Mesenteric fat pad (tissue), 1 donor: ENCODE measurements at places on chromosomes 4 and X. TPM values are rescaled to one million over a fixed set of nuclear protein-coding genes. Genes with fewer than 3 reads are reported as not detected.
A peak's percentile ranks its signal among the peaks of the same experiment; 100 is the strongest.

GRCh38 chrX:149652232-149652981 is 20.8 kb upstream of the TMEM185A start:
- peak; percentile 83 for DNase-seq

GRCh38 chrX:9204560-9204959 is 170.6 kb upstream of the FAM9B start:
- DNase-seq = no peak

DNA sequence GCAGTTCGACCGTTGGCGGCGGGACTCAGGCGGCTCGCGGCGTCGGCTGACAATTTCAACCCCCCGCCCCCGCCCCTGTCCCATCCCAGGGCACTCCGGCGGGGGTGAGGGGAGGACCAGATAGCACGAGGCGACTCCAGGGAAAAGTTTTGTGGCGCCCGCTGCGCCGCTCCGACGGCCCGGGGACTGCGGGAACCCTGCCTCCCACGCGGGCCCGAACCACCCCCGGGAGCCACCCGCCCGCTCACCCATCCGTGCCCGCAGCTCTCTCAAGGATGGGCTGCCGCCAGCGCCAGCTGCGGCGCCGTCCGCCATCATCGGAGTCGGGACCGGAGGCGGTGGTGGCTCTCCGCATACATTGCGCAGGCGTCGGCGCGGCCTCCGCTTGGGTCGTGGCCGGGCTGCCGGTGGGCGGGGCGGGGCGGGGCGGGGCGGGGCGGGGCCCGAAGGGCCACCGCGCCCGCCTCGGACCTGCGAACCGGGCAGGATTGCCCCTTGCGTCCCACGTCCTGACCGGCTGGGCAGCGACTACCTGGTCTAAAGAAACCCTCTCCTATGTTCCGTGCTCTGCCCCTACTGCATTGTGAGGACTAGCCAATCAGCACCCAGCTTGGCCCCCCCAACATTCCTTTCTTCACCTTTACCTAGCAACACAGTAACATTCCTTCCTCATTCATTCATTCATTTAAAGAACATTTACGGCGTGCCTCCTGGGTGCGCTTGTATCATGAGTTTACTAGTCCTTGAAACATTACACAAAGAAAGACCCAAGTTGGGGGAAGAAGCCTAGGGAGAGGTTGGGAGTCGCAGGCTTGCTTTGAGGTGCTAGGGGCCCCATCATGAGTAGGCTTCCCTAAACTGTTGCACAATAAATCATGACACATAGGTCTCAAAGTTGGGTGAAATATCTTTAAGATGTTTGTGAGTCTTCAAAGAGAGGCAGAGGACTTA is at the start of gene MAP7D3:
MAP7D3 (minus strand) TSS at position 360 of the 951 bp plus-strand sequence; CDS start at position 318, 42 bp downstream.
- DNase-seq = no peak

- no peak for DNase-seq
These were observed 32.6 kb upstream of the MSMO1 start for GRCh38 chr4:165294907-165295306.

DNA sequence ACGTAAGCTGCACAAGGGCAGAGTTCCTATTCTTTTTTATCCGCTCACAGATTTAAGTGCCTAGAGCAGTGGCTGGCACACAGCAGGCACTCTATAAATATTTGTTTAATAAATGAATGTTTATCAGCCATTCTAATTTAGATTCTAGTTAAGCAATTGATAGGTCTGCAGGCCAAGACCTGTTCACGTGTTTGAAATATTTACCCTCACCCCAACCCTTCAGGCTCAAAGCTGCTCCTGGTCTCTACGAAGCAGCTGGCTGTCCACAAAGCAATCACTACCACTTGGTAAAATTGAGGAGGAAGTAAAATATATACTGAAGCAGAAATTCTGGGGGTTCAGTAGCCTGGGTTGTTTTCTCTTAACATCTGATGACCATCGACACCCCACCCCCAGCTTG is 158.1 kb downstream of the MGST2 start:
- DNase-seq = no peak

DNA sequence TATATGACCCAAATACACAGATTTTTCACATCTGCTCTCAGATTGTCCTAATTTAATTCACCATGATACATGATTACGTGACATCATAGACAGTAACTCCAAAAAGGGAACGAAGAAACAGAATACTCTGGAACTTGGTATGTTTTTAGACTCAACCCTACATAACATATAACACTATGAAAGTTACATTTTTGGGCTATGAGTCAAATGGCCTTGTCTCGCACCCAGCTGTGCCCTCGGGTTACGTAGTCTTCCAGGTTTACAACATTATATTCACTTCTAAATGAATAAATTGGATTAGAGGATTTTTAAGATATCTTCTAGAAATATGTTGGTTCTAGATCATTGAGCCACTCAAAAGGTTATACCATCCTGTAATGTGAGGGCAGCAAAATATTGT is 2089.6 kb upstream of the TENM3 start:
- DNase-seq = no peak

GRCh38 chr4:165720411-165721082 is 152.5 kb upstream of the TLL1 start:
- DNase-seq = no peak

DNA sequence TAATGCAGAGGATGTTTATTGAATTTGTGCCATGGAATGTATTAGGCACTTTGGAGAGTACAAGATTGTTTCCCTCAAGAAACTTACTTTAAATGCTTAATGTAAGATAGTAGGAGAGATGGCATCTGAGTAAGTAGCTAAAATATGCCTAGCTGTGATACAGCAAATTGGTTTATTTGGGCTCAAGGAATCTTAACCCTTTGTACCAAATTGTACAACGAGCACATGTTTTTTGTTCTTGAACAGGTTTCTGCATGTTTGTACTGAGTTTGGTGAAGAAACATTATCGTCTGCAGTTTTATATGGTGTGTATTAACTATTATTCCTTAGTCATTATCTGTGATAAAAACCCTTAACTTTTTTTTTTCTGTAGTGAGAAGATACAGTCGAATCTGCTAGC is 48.6 kb downstream of the CDS1 start:
- DNase-seq = no peak

DNA sequence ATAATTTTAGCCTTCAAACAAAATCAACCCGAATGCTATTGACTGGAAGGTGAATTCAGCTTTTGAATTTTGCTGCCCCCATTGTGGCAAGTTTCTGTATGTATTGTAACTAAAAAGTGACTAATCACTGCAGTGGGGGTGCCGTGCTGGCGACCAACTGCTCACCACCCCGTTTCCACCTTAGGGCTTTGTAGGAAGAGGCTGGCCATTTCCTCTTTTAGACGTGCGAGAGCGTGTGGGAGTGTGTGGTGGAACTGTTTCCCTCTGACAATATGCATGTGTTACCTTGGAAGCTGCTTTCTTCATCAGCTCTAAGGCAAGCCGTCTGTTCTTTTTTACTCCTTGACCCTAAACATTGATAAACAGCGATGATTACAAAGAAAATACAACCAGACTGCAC is 78.8 kb downstream of the SEL1L3 start:
- DNase-seq = no peak

DNA sequence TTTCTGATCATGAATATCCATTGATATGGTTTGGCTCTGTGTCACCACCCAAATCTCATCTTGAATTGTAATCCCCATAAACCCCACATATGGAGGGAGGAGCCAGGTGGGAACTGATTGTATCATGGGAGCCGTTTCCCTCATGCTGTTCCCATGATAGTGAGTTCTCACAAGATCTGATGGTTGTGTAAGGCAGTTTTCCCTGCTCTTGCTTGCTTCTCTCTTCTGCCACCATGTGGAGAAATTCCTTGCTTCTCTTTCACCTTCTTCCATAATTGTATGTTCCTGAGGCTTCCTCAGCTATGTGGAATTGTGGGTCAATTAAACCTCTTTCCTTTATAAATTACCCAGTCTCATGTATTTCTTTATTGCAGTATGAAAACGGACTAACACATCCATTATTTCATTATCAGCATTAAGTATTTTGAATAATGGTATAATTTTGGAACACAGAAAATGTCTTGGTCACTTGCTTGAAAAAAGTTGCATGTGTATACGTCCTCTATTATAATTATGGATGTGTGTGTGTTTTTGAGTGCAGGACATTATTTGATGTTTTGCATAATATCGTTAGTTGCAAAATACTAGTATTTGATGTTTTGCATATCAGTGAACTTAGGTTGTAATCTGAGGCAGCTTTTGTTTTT is 334.6 kb downstream of the PCDH10 start:
- no peak for DNase-seq

- DNase-seq = no peak
These were observed 470.2 kb downstream of the PCDH19 start for GRCh38 chrX:99939883-99940232.

DNA sequence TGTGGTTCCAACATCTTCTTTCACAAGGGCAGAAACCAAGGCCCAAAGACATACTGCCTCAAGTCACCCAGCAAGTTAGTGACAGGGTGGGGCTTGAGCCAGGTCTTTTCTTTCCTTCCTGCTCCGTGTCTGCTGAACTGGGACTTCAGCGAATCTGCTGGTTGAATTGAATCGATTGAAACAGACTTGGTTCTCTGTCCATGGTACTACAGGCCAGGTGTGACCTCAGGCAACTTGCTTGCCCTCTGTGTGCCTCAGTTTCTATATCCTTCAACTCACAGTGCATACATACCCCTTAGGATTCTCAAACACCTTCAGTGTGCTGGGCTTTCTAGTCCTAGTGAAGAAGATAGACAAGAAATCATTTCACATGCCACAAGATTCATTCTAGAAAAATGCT is 2.0 kb upstream of the ABLIM2 start:
- DNase-seq = no peak

DNA sequence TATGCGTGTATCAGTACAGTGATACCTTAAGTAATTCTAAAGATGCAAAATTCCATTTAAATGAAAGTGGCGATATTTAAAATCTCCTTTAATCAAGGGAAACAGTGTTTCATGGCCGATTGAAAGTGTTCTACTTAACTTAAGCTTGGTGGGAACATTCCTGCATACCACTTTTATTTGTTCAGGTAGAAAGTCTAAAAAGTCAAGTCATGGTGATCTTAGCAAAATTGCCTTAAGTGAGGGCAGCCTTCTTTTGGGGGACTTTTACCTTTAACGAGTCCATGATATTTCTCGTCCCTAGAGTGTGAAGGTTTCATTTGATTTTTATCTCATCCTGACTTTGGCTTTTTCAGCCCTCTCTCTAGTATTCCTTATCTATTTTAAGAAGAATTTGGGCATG is 149.2 kb downstream of the KDM6A start:
- no peak for DNase-seq

GRCh38 chr4:126564283-126564854 is 1068.4 kb upstream of the INTU start:
- no peak for DNase-seq

- DNase-seq = no peak
These were observed 77.0 kb upstream of the C4orf50 start for GRCh38 chr4:6095023-6095752.

DNA sequence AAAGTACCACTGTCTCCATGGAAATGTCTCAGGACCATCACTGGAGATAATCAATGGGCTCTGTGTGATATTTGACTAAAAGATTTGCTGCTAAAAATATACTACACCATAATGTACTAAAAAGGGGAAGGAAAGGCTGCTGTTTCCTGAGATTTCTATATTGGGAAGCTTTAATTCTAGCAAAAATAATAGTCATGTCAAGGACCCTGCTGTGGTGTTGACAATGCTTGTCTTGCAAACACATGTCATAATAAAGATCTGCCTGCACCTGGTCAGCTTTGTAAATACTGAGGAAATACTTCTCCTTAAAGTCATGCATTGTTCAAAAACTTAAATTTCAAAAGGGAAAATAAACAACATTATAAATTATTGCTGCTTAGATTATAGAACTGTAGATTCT is 417.9 kb downstream of the GPM6A start:
- DNase-seq = no peak

DNA sequence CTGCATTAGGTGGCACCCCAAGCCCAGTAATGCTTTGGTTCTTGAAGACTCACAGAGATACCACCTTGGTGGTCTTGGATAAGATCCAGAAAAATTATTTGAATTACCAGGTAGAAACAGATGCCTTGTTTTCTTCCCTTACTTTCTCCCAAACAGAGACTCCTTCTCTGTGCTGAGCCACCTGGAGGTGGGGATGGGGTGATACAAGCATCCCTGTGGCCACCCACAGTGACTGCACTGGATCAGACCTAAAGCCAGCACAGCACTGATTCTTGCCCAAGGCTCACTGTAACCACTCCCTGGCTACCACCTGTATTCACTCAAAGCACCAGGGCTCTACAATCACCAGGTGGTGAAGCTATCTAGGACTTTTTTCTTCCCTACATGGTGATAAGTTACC is 156.8 kb downstream of the TEX13A start:
- no peak for DNase-seq

- no peak for DNase-seq
These were observed 96.2 kb upstream of the ATP6AP2 start for GRCh38 chrX:40484408-40485091.

DNA sequence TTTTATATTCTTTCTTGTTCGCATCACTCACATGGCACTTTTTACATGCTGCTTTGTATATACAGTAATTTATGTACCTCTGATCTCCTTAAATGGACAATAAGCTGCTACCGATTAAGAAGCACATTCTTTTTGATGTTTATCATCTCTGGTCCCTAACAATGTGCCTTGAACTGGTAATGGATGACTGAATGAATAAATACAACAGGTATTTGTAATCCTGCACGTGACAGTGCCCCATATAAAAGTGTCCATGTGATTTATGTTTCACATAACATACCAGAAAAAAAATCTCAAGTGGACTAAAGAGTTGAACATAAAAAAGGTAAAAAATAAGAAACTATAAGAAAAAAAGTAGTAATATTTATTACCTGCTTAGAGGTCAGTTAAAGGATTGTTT is 7.7 kb upstream of the SLAIN2 start:
- DNase-seq = no peak

The LRIT3 gene
- 0.16 TPM for total RNA-seq

The ART3 gene
- total RNA-seq = not detected

The SSX4 gene
- total RNA-seq = not detected

The SNX25 gene
- total RNA-seq = 15.5 TPM

The NHSL2 gene
- 13.3 TPM for total RNA-seq

The PLP1 gene
- 0.26 TPM for total RNA-seq

The MAGEE1 gene
- 1.2 TPM for total RNA-seq

The SLC34A2 gene
- total RNA-seq = not detected

The KCNIP4 gene
- total RNA-seq = not detected

The CLDN34 gene
- not detected for total RNA-seq

The MAGEA2 gene
- total RNA-seq = not detected
